ENCODE measurements at places on chromosomes 7 and 10. TPM values are rescaled to one million over a fixed set of nuclear protein-coding genes. Genes with fewer than 3 reads are reported as not detected.

GRCh38 chr10:45241865-45242520 is 73.4 kb downstream of the OR13A1 start:
- DNase-seq, result no peak

Gene KCP
- total RNA-seq, result 0.95 TPM

GRCh38 chr10:91672021-91672608 is 39.2 kb upstream of the PPP1R3C start:
- DNase-seq, result no peak

DNA sequence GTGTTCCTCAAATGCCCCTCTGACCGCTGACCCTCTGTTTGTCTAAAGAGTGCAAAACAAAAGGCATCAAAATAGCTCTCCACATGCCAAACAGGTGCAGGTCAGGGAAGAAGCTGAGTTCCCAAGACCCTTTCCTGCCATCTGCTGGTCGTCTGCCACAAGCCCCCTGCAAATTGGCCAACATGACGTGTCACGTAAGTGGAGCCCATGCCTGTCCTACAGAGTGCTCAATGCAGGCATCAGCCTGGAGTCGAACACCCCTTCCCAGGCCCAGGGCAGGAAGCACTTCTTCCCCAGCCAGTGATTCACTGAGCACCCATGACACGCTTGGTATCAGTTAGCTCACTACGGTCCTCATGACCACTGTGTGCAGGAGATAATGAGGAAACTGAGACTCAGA is 14.1 kb downstream of the TMEM72 start:
- no peak for DNase-seq

GRCh38 chr7:12630513-12630819 is 57.0 kb upstream of the ARL4A start:
- DNase-seq, result no peak

- no peak for DNase-seq
These were observed 360.4 kb downstream of the CXCL12 start for GRCh38 chr10:44024356-44025116.

Gene PLPP4
- not detected for total RNA-seq

All from natural killer cell (primary cell).